Chondrocyte (in vitro differentiated cells): ENCODE measurements at places on chromosomes 11 and 22.

DNA sequence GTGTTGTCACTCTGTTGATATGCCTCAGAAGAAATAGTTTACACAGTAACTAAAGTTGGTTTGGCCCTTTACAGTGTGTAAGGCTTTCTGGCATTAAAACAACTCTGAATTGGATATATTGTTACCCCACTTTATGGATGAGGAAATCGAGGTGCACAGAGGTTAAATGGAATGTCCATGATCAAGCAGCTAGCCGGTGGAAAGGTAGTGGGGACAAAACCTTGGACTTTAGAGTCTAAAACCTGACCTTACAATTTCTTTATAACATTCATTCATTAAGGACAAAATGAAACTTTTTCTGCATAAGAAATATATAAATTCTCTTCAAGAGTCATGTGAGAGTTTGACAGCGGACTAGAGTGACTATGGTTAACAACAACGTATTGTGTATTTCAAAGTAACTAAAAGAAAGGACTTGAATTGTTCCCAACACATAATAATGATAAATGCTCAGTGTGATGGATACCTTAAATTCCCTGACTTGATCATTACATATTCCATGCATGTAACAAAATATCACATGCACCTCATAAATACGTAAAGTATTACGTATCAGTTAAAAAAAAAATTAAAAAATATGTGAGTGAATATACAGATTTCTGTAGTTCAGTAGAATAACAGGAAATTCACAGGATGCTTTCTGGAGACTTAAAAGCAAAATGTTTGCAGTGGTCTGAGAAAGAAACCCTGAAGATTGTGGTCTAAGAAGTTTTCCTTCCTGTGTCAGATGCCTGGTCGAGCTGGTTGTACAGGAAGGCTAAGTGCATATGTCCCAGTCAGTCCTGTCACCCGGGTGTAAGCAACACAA is 51.0 kb downstream of the TEAD1 start:
- no peak for DNase-seq
- no peak overlapping the region for H3K4me3 ChIP-seq
- peak overlapping the region; percentile 86 for H3K27ac ChIP-seq
- peaks cover 88% of the 10 kb centered on the region for H3K4me1 ChIP-seq

- no peaks in the 10 kb centered on the region for H3K27me3 ChIP-seq
- peaks cover 15% of the 10 kb centered on the region for H3K4me1 ChIP-seq
- H3K36me3 ChIP-seq, result no peaks in the 10 kb centered on the region
- DNase-seq, result no peak
- H3K27ac ChIP-seq, result peak overlapping the region; percentile 81
Measured at GRCh38 chr22:25002241-25002985, 49.9 kb downstream of the KIAA1671 start.

- H3K4me3 ChIP-seq, result no peak overlapping the region
- no peaks in the 10 kb centered on the region for H3K36me3 ChIP-seq
- no peak overlapping the region for H3K27ac ChIP-seq
- peaks cover 3% of the 10 kb centered on the region for H3K27me3 ChIP-seq
Measured at GRCh38 chr11:66739983-66740382, 11.0 kb upstream of the SPTBN2 start.

- no peak for DNase-seq
- H3K27ac ChIP-seq, result no peak overlapping the region
- H3K4me1 ChIP-seq, result peaks cover 52% of the 10 kb centered on the region
- H3K36me3 ChIP-seq, result peaks cover 15% of the 10 kb centered on the region
Measured at GRCh38 chr11:70206982-70207376, 3.9 kb downstream of the FADD start.

GRCh38 chr11:118338637-118339061 is 3.9 kb downstream of the CD3D start:
- no peak for DNase-seq
- peaks cover 32% of the 10 kb centered on the region for H3K27me3 ChIP-seq
- H3K36me3 ChIP-seq, result no peaks in the 10 kb centered on the region
- no peak overlapping the region for H3K4me3 ChIP-seq
